ENCODE measurements at places on chromosomes 2 and 18.

- no peak for DNase-seq
Observed at GRCh38 chr18:77173275-77174030, 40.9 kb upstream of the MBP start.

DNA sequence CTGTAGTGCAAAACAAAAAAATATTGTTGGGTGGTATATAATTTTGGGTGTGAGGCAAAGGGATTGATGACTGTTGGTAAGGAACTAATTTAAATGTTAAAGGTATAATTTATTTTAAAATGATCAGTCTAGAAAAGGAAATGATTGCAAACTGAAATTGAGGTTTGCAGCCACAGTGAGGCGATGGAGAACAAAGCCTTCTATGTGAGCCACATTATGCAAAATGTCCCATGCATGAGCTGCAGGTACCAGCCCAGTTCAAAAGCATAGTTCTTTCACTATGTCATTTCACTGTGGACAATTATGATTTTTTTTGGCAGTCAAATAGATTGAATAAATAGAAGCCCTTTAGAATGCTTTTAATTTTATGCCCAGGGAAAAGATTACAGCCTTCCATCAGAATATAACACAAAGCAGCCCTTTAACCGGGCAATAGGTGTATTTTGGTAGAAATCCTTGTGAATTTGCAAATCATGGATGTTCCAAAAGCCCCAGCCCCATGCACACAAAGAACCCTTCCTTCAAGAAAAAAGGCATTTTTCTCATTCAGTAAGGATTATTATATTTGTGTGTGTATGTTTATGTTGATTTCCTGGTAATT is 1.7 kb downstream of the MAP2 start:
- no peak for DNase-seq

DNA sequence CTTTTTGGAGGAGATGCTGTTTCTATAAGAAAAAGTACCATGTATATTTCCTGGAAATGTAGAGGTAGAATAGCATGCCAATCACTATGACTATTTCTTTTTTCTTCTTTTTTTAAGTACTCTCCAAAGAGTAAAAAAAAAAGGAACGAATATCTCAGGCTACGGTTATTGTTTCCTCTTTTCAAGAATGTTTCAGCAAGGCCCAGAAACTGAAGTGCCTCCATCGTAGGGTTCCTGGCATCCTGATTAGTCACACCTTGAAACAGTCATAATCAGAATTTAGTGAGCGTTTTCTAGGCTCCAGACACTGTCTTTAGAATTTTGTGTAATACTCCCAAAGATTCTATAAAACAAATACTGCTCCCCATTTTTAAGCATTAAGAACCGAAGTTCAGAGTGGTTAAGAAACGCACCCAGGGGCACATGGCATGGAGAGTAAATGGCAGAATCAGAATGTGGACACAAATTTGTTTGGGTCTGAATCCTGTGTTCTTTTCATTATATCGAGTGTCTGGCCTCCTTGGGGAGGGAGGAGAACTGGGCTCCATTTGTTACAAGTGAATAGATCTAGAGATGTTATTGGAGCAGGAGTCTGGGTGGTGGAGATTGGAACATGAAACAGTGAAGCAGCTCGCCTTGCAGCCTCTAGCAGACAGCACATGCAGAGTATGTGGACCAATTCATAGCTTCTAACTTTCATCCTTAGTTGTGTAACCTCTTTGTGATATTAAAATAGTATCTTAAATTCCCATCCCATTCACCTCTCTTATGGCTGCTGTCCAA is 26.7 kb downstream of the ZEB2 start:
- no peak for DNase-seq

DNA sequence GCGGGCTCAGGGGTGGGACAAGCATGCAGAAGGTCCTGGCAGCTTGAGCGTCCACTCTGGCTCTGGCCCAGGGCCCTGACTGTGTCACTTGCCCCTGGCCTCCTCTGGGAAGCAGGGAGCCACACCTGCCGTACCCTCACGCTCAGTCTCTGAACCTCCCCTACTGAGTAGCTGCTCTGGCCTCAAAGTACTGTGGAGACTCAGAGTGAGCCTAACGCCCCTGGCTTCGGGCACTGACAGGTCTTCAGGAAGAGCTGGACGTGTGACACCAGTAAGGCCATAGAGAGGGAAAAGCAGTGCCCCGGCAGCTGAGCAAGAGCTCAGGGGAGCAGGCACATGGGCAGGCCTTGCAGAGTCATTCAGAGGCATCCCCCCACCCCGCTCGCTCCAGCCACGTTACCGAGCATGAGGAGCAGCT is 73.3 kb downstream of the SFXN5 start:
- DNase-seq, result no peak

GRCh38 chr2:208929894-208930427 is 493.9 kb upstream of the MAP2 start:
- DNase-seq, result no peak

DNA sequence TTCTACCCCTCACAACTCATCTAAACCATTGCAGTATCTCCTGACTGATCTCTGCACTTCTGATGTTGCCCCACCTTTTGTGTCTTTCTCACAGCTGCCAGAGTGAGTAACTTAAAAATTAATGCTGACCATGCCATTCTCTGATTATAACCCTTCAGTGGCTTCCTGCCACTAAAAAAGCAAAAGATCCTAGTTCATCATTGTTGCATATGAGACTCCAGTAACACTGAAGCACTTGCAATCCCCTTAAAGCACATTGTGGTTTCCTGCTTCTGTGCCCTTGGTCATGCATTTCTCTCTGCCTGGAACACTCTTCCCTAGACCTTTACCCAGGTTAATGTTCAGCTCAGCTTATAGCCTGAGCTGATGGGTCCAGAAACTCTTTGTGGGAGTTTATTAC is 95.1 kb upstream of the WDSUB1 start:
- DNase-seq, result no peak

- no peak for DNase-seq
Observed at GRCh38 chr2:125312342-125312741, 1287.3 kb downstream of the CNTNAP5 start.

GRCh38 chr18:36128530-36128870 is 640 bp downstream of the SLC39A6 start:
- no peak for DNase-seq

DNA sequence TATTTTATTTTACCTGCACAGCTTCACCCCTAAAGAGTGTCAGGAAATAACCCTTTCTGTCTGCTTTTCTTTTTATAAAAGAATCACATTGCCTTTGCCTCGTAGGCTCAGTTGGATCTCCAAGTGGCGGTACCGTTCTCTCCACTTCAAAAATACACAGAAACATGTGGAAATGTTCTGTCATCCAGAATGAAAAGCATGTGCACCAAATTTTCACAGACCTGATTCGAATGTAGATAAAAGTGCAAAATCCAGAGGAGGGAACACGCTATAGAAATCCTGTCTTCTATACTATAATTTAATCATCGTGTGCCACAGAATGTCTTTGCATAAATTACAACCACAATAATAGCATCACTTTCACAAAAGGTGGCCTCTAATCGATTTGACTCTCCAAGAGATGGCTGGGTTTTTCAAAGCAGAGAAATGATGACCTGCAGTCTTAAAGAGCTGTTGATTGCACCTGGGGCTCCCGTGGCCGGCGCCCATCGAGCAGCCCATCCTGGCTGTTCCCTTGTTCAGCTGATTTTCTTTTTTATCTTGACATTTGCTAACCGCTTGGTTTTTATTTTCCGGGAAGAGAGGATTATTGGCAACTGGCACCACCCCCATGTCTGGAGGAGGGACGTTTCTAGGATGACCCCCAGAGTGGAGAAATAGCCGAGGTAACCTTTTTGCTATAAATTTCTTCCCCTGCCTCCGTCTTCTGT is 290.2 kb downstream of the SOX11 start:
- no peak for DNase-seq

DNA sequence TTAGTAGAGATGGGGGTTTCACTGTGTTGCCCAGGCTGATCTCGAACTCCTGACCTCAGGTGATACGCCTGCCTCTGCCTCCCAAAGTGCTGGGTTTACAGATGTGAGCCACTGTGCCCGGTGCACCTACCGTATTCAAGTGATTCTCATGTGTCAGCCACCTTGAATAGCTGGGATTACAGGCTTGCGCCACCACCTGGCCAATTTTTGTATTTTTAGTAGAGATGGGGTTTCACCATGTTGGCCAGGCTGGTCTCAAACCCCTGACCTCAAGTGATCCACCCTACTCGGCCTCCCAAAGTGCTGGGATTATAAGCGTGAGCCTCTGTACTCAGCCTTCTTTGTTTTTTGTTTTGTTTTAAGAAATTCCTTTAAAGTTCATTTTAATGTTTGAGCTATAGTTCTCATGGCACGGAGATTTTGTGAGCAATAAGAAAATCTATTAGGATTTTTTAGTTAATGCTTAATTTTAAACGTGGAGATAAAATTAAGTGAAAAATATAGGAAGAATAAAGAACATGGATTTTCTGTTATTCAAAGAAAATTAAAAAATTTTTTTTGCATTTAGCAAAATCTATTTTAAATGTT is 242.6 kb downstream of the PHLPP1 start:
- peak; percentile 60 for DNase-seq

- peak; percentile 23 for DNase-seq
Observed at GRCh38 chr2:162261032-162261945, 18.0 kb upstream of the FAP start.

DNA sequence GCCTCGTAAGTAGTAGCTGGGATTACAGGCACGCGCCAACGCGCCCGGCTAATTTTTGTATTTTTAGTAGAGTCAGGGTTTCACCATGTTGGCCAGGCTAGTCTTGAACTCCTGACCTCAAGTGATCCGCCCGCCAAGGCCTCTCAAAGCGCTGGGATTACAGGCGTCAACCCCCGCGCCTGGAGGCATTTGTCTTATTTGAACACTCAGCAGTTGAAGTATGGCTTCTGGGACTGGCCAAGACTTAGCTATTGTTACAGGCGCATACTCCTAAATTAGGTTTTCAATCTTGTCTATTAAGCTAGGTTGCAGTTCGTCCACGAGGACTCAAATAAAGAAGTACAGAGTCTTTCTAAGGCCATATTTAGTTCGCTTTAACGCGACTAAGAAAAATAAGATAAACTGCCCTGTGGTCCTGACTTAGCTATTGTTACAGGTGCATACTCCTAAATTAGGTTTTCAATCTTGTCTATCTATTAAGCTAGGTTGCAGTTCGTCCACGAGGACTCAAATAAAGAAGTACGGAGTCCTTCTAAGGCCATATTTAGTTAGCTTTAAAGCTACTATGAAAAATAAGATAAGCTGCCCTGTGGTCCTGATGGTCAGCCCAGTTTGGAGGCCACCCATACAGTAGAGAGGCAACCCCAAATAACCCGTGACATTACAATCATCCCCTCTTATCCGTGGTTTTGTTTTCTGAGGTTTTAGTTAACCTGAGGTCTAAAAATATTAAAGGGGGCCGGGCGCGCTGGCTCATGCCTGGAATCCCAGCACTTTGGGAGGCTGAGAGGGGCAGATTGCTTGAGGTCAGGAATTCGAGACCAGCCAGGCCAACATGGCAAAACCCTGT is 20.8 kb upstream of the MTA3 start:
- DNase-seq, result no peak

DNA sequence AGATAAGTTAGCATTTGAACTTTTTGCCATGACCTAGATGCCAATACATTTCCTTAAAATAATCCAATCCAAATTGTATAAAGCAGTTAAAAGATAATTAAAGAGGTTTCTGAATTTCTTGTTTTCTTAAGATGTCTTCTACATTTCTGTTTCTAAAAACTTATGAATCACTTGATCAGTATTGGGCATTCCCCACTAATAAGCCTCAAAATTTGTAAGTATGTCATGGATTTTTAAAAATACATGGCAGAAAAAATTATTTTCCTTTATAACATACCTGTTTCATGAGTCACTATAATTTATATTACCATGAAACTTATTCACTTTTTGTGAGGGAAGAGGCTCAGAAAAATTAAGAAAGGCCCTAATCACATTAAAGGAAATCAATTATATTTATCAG is 90.3 kb upstream of the TFPI start:
- no peak for DNase-seq

DNA sequence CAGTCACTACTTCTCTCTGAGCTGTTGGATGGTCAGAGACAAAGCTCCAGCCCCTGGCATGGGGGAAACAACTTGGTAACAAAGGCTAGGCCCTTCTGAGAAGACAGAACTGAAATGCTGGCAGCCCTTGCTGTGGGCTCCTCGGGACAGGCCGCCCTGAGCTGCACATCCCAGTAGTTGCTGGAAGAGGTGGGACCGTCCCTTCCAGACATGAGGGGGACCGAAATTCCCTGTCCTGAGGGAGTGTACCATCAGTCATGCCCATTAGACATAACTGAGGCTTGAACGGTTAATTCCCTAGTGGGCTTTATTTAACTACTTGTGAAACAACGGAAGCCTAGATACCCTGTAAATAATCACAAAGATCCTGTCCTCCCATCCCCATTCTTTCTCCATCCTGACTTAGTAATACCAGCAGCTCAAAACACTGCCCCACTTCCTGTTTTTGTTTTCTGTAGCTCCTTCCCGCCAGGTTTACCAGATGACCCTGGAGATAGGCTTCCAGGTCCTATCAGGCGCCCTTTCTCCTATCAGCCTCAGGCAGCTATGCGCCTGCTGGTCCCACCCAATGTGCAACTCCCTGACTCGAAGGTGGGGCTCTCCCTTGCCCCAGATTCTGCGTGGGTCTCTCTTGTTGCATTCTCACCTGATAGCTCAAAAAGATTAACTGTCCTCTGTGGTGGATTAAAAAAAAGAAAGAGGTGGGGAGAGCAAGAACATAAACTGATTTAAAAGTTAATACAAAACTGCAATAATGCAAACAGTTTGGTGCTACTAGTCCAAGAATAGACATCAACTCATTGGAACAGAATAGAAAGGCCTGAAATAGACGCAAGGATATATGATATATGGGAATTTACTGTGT is 37.0 kb upstream of the NT5DC4 start:
- no peak for DNase-seq

DNA sequence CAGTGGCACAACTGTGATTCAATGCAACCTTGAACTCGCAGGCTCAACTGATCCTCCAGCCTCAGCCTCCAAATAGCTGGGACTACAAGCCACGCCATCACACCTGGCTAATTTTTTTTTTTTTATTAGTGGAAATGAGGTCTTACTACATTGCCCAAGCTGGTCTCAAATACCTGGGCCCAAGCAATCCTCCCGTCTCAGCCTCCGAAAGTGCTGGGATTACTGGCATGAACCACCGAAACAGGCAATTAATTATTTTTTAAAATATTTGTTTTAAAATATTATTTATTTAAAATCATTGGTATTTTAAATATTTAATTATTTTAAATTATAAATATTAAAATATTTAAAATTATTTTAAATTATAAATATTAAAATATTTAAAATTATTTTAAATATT is 24.5 kb downstream of the SRBD1 start:
- DNase-seq, result no peak

- no peak for DNase-seq
Observed at GRCh38 chr18:60027397-60027796, 127.6 kb downstream of the PMAIP1 start.
